ENCODE measurements at places on chromosomes 13 and 19.

GRCh38 chr13:66994097-66994496, 236.0 kb downstream of the PCDH9 start:
- DNase-seq = no peak

- DNase-seq = no peak
These were observed 90.4 kb downstream of the TBC1D4 start for GRCh38 chr13:75391432-75392100.

DNA sequence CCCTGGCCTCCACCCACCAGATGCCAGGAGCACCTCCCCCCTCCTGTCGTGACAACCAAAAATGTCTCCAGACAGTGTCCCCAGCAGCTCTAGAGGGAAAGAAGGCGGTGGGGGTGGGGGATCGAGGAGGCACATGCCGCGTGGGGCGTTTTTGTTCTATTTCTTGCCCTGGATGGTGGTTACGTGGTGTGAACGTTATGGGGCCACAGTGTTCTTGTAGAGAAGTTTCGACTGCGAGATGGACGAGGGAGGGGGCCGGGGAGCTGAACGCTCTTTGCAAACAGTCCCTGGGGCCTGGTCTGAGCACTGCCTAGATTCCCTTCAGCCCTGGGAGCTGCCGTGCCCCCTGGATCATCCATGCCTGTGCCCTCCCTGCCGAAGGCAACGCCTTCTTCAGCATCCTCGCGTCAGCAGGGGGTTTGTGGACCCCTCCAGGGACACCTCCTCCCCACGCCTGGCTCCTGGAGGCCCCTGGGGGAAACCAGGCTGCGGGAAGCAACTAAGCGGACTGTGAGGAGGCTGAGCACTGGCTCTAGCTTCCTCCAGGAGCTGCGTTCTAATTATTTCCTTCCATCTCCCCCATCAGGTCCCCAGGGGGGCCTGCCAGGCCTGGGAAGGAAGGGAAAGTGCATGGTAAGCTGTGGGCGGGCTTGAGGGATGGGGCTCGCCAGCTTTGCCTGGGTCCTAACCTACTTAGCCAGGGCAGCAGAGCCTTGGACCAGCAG, 131.5 kb downstream of the IER2 start:
- no peak for DNase-seq

- DNase-seq = no peak
These were observed 81.8 kb downstream of the PAN3 start for GRCh38 chr13:28220166-28220565.

GRCh38 chr13:40175639-40176038, 490.8 kb downstream of the FOXO1 start:
- DNase-seq = no peak

- DNase-seq = no peak
These were observed 30.3 kb upstream of the TPP2 start for GRCh38 chr13:102566513-102566912.

GRCh38 chr13:19981685-19982238, 23.2 kb downstream of the ZMYM2 start:
- no peak for DNase-seq

- no peak for DNase-seq
These were observed 689.1 kb upstream of the GPC6 start for GRCh38 chr13:92537471-92537870.

GRCh38 chr19:39941615-39942365, 7.4 kb upstream of the FCGBP start:
- DNase-seq = peak; percentile 28
